ENCODE measurements at places on chromosomes 6 and 20.

DNA sequence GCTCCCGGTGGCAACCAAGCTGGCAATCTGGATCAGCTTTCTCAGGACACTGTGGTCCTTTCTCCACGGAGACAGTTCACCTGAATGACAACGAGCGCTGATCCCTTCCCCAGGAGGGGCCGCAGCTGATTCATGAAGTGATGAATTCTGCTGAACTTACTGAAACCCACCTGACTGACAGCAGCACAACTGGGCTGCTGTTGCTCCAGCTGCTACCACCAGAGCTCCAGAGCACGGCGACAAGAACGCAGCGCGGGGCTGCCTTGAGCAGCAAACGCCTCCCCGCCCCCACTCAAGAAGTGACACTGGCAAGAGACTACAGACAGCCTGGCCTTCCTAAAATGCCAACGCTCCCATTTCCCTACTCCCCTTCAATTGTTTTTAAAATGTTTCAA lies 10.0 kb downstream of the PXDC1 start:
- peak; percentile 33 for DNase-seq

DNA sequence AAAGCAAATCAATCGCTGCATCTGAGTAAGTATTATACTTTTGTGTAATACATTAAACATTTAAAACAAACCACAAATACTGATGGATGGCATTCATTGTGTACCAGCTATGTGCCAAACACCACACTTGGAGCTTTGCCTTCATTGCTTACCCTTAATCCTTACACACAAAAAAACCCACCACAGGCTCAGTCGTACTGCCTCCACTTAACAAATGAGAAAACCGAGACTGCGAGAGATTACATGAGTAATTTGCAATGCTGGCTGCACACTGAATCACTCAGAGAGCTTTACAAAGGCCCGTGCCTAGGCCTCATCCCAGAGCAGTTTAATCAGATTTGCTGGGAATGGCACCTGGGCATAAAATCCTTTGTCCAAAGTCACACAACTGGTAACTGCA lies 130.5 kb downstream of the EDN1 start:
- DNase-seq = no peak

DNA sequence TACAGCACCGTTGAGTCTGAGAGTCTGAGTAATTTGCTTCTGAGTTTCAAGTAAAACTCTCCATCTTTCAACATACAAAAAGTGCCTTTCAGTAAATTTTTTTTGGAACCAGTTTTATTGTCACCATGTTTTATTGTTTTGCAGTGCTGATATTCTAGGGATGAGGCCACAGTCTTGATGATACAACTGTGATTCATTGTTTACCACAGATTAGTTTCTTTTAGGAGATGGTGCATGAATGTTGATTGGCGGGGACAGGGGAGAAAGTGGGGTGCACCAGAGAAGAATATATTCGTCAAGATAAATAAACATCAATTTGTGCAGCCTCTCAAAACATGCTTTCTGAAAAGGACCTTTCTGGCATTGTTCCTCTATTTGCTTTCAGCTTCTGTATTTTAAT lies 109.0 kb downstream of the MCHR2 start:
- DNase-seq = no peak

- DNase-seq = no peak
Measured at GRCh38 chr6:102438171-102438570, 1044.7 kb downstream of the GRIK2 start.

Data from NCI-H146 (cell line).